ENCODE measurements at places on chromosomes 13 and 19.

DNA sequence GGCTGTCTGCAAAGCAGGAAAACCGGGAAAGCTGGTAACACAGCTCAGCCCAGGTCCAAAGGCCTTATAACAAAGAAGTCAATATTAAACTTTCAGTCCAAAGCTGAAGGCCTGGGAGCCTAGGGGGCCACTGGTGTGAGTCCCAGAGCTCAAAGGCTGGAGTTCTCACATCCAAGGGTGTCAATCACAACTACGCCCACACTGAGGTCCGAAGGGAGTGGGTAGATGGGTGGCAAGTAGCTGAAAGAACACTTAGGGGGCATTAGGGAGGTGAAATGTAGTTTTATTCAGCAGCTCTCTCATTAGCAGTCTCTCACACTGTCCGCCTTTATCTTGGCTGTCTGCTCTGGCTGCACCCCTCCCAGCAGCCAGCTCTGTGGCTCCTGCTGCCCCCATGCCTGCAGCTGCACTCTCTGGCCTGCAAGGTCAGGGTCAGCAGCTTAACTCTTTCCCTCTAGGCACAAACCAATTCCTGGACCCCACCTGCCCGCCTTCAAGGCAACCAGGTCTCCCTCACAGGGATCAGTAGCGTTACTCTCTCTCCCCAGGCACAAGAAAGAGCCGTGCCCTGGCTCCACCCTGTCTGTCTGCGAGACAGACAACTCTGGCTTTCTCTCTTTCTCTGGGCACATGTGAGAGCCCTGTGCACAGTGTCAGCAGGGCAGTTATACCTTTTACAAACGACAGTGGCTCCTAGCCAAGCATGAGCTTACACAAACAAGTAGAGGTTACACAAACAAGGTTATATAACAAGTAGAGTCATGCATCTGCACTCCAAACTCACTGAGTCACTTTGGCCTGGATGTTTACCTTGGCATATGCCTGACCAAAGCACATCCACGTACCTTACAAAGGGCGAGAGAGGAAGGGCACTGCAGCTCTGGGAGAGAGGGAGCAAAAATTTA is 249.4 kb upstream of the PCDH20 start:
- H3K4me1 ChIP-seq: no peaks in the 10 kb centered on the region
- no peak overlapping the region for H3K4me3 ChIP-seq
- H3K27me3 ChIP-seq: no peaks in the 10 kb centered on the region

- peaks cover 3% of the 10 kb centered on the region for H3K4me1 ChIP-seq
- no peaks in the 10 kb centered on the region for H3K27me3 ChIP-seq
- DNase-seq: peak; percentile 98
- H3K36me3 ChIP-seq: no peaks in the 10 kb centered on the region
- peak within 1 kb of the TSS; percentile 52 for H3K27ac ChIP-seq
These were observed at the start of gene UQCRFS1 for GRCh38 chr19:29212648-29213573. Gene UQCRFS1, minus strand, starts transcription at chr19:29213151. Its CDS starts 33 bp downstream, at chr19:29213118.

DNA sequence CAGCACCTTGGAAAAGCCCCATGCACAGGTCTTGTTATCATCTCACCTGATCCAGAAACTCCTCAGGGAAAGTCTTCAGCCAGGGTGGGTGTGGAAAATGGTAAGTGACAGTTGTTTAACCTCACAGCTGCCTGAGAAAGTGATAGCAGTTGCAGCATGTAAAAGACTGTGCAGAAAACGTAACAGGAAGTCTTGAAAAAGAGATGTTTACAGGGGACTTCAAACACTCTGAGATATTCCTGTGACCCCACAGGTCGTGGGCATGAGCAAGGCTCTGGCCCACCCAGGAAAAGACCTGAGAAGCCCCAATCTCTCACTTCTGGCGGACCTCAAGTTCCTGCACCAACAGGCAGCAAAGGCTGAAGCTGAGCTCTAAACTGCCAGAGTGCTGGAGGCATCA is 826.9 kb downstream of the UQCRFS1 start:
- no peak overlapping the region for H3K27ac ChIP-seq
- no peak for DNase-seq
- no peaks in the 10 kb centered on the region for H3K4me1 ChIP-seq
- no peaks in the 10 kb centered on the region for H3K36me3 ChIP-seq
- H3K27me3 ChIP-seq: no peaks in the 10 kb centered on the region

GRCh38 chr13:29914581-29914980 is 64.2 kb upstream of the UBL3 start:
- no peak overlapping the region for H3K4me3 ChIP-seq
- H3K27ac ChIP-seq: peak overlapping the region; percentile 42
- DNase-seq: no peak
- peaks cover 20% of the 10 kb centered on the region for H3K4me1 ChIP-seq

GRCh38 chr13:49146950-49147355 is 73.2 kb upstream of the MLNR start:
- H3K27me3 ChIP-seq: no peaks in the 10 kb centered on the region
- H3K27ac ChIP-seq: no peak overlapping the region
- H3K4me1 ChIP-seq: no peaks in the 10 kb centered on the region
- no peak for DNase-seq

DNA sequence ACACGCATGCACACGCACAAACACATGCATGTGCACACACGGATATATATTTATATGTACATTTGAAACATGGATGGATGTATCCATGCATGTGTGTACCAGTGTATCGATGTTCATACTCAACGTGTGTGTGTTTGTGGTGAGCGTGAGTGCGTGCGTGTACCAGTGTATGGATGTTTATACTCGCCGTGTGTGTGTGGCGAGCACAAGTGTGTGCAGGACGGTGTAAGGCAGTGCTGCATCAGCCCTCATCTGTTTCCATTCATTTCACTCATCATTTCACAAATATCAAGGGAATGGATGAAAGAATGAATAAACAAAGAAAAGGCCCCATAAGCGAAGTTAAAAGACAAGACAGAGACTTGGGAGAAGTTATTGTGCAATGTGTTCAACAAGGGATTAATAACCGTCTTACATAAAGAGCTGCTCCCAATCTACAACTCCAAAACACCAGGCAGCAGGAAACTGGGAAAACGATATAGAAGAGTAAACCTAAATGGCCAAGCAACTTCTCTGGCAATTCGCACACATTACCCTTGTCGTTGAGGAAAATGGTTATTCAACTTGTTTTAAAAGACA is 21.7 kb upstream of the MIER2 start:
- no peak overlapping the region for H3K4me3 ChIP-seq
- H3K36me3 ChIP-seq: no peaks in the 10 kb centered on the region
- no peak overlapping the region for H3K27ac ChIP-seq
- no peak for DNase-seq
- no peaks in the 10 kb centered on the region for H3K4me1 ChIP-seq

- H3K27ac ChIP-seq: no peak overlapping the region
- no peaks in the 10 kb centered on the region for H3K36me3 ChIP-seq
- no peaks in the 10 kb centered on the region for H3K27me3 ChIP-seq
- peak; percentile 49 for DNase-seq
- H3K4me1 ChIP-seq: no peaks in the 10 kb centered on the region
- no peak overlapping the region for H3K4me3 ChIP-seq
These were observed 157.5 kb upstream of the ZNF536 start for GRCh38 chr19:30214651-30215051.

GRCh38 chr19:29843180-29844051 is 31.6 kb downstream of the CCNE1 start:
- no peaks in the 10 kb centered on the region for H3K36me3 ChIP-seq
- H3K4me3 ChIP-seq: no peak overlapping the region
- no peaks in the 10 kb centered on the region for H3K27me3 ChIP-seq
- peak overlapping the region; percentile 6 for H3K27ac ChIP-seq

GRCh38 chr19:43983912-43984686 is at the start of gene ZNF155:
Gene ZNF155, plus strand, starts transcription at chr19:43984188. Its CDS starts 4,356 bp downstream, at chr19:43988544.
- no peak within 1 kb of the TSS for H3K27ac ChIP-seq
- H3K4me1 ChIP-seq: peaks cover 3% of the 10 kb centered on the region
- H3K4me3 ChIP-seq: peak within 1 kb of the TSS; percentile 83
- no peaks in the 10 kb centered on the region for H3K36me3 ChIP-seq

GRCh38 chr13:46569456-46569855 is 16.5 kb downstream of the LRCH1 start:
- H3K4me1 ChIP-seq: peaks cover 10% of the 10 kb centered on the region
- H3K36me3 ChIP-seq: no peaks in the 10 kb centered on the region
- H3K27me3 ChIP-seq: no peaks in the 10 kb centered on the region
- no peak overlapping the region for H3K27ac ChIP-seq
- DNase-seq: no peak

Data from trophoblast cell (in vitro differentiated cells and primary cell).